ENCODE measurements at places on chromosomes 3 and 15.

DNA sequence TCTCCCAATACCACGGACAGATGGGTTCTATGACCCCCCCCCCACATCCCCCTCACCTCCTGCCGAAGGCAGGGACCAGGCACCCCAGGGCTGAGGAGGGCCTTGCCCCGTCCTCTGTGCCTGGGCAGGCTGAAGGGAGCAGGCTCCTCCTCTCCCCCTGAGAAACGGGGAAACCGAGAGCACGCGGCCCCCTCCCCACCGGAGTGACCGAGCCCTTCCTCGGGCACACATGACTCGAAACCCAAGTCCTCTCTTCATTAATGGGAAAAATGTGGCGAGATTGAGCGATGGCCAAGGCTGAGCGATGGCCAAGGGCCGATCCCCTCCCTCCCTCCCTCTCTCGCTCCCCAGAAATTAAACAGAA is 7.0 kb downstream of the EPHB3 start:
- no peak for DNase-seq

DNA sequence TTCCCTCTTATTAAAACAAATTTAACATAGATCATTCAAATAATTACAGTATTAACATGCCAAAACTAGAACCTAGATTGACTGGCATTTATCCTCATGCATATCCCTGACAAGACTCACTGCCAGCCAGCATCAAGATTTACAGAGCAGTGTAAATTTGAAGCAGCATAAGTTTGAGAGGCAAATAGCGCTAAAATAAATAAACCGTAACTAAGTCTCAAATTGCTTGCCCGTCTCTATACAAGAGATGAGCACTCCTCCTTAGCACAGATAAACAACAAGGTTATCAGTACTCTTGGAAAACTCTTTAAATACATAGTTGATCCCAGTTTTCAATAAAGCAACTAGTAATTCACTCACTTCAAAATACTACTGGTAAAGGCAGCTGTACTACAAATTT is 29.6 kb downstream of the MSL2 start:
- DNase-seq = no peak

DNA sequence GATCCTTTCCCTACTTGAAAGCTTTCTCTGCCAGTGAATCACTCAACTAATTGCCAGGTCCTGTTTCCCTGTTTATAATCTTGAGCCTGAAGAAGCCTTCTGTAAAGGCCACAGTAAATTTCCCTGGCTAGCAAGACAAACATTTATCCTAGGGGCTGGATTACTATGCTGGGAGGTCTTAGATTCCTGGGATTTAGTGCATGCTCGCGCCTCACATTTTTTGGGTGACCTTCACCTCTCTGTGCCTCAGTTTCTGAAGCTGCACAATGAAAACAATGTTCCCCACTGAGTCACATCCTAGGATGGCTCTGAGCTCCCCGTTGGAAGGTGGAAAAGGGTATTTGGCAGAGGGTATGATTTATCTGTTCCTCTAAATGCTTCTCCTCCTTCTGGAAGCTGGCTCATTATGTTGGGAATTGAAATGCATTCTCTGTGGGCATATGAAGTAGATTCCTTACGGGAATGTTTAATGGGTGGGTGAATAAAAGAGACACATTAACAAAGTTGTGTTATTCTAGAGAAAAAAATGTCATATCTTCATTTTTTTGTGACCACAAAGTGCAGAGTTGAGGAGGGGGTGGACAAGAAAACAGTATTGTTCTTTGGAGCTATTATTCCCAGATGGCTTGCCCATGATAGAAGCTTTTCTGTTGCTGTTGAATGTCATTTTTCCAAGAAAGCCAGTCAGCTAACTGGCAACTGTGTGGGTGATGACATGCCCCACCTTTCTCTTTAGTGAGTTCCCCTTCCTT is 32.4 kb downstream of the LSM3 start:
- no peak for DNase-seq

GRCh38 chr3:150035301-150035779 is 64.6 kb upstream of the PFN2 start:
- DNase-seq = no peak

GRCh38 chr15:77143616-77144015 is 72.7 kb upstream of the TSPAN3 start:
- no peak for DNase-seq

GRCh38 chr3:168863561-168863960 is 767.8 kb upstream of the GOLIM4 start:
- DNase-seq = no peak

DNA sequence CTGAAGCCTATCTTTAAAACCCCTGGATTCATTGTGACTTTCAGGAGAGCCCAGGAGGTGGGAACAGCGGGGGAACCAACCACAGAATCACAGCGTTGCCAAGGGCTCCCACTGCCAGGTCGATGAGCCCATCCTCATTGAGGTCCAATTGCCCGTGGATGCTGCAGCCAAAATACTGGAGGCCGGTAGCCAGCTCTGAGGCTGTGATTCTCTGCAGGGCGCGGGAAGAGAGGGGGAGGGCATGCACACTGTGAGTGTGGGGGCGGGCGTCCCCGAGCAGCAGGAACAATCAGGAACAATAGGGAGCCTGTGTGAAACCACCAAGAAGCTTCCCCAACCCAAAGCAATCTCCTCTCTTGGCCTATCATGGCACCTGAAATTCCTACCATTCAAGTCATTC is 53.4 kb downstream of the FEM1B start:
- DNase-seq = no peak

- DNase-seq = no peak
These were observed 140.2 kb upstream of the SPRED1 start for GRCh38 chr15:38112406-38112805.

DNA sequence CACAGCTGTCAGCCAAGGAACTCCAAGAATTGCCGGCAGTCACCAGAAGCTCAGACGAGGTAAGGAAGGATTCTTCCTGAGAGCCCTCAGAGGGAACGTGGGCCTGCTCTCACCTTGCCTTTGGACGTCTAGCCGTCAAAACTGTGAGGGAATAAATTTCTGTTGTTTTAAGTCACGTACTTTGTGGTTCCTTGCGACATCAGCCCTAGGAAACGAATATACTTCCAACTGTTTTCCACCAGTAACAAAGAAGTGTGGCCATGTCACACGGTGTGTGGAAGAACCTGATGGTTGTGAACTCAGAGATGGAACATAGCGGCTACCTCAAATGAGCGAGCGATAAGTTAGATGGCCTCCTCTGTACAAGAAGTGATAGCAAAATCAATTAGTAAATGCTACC is 41.0 kb upstream of the B3GNT5 start:
- DNase-seq = no peak

GRCh38 chr15:90058308-90058707 is 44.0 kb downstream of the IDH2 start:
- no peak for DNase-seq

DNA sequence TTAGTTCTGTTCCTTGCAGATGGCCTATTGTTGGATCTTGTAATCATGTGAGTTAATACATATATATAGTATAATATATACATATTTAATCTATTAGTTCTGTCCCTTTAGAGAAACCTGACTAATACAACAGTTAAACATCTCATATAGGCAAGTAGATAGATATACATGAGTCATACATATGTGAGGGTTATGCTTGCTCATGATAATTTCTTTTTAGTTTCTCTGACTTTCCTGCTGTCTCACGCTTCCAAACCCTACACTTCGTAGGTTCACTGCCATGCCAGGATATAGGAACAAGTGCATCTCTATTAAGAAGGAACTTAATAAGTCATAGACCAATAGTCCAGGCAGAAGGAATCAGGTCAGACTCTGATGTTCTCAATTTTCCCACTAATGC is 16.8 kb upstream of the CLDN16 start:
- no peak for DNase-seq

- no peak for DNase-seq
These were observed 12.8 kb upstream of the MTMR10 start for GRCh38 chr15:31004220-31004733.

- no peak for DNase-seq
These were observed 370.2 kb downstream of the TIGIT start for GRCh38 chr3:114664006-114664405.

Measured in skin of body (tissue), 3 donors.